ENCODE measurements at places on chromosomes 5 and 9.

GRCh38 chr5:61790678-61791077, 458.6 kb downstream of the ZSWIM6 start:
- DNase-seq = no peak

- DNase-seq = no peak
Observed at GRCh38 chr9:72623156-72623555, 101.7 kb downstream of the TMC1 start.

GRCh38 chr5:13921578-13921977, 22.9 kb downstream of the DNAH5 start:
- peak; percentile 18 for DNase-seq

- no peak for DNase-seq
Observed at GRCh38 chr9:87950765-87951488, 23.4 kb downstream of the CDK20 start.

DNA sequence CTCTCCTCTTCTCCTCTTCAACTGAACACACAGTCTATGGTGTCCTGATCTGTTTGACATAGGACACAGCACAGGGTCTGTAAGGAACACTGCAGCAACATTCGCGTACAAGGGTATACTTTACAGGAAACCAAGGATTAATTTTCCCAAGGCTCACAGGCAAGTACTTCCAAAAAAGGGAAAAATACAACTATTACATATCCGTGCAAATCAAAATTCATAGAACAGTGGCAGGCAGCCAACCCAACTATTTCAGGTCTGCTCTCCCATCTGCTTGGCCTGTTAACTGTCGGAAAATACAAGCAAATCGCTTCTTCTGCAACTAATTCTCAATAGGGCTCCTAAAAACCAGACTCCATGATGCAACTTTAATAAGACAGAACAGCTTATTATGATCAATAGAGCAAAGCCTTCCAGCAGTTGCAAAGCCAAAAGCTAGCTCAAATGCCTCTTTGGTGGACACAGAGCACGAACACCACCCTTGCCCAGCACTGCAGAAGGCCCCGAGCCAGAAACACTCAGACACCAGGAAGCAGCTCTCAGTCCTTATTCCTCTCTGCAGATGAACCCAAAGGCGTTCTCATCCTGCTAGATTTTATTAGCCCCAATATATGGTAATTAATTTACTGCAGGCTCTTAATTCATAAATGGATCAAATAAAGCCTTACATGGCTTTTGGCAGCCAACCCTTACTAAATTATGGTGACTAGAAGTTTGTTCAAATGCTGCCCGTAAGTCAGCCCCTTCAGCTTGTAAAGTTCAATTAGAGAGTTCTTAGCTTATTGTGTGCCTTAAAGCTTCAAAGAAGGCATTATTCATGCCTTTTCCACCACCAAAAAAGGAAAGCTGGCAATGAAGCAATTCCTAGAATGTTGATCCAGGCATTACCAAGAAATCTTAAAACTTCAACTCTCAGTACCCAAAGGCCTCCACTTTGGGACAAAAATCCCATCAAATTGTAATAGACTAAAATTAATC, 68.8 kb downstream of the ZNF608 start:
- DNase-seq = peak; percentile 33

DNA sequence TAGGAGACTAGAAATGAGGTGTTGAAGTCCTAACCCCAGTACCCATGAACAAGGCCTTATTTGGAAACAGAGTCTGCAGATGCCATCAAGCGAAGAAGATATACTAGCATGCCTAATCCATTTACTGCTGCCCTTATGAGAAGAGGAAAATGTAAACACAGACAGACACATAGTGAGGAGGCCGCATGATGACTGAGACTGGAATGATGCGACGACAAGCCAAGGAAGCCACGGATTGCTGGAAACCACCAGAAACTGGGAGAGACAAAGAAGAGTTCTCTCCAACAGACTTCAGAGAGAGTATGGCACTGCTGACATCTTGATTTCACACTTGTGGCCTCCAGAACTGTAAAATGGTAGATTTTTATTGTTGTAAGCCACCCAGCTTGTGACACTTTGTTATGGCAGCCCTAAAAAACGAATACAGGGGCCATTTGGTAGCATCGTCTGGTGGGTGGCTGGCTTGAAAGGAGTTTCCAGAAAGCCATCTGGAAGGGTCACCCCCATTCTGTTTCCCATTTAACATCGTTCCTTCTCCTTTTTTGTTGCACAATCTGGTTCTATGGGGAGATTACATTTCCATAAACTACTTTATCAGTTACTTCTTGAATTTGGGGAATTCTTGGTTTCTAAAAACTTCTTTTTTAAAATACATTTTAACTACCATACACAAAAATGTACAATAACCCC, 193.1 kb downstream of the HSD17B3 start:
- DNase-seq = no peak

- no peak for DNase-seq
Observed at GRCh38 chr5:172782169-172783039, 11.4 kb upstream of the DUSP1 start.

- DNase-seq = no peak
Observed at GRCh38 chr9:115494393-115494792, 376.4 kb upstream of the TNC start.

Measured in head of caudate nucleus (tissue), 42 donors.